ENCODE measurements at places on chromosomes 6 and 20. TPM values are rescaled to one million over a fixed set of nuclear protein-coding genes. Genes with fewer than 3 reads are reported as not detected.

Gene OPN5
- total RNA-seq = not detected

Gene IPCEF1
- total RNA-seq = 0.26 TPM

Gene AGER
- 0.50 TPM for total RNA-seq

Gene PERP
- 12.8 TPM for total RNA-seq

Gene FRMD1
- total RNA-seq = not detected

Gene C20orf141
- total RNA-seq = not detected

Gene ASIP
- total RNA-seq = not detected

Gene MTFR2
- 0.26 TPM for total RNA-seq

Gene PTP4A1
- total RNA-seq = 32.6 TPM

Gene OXT
- not detected for total RNA-seq

Data from fibroblast of lung (primary cell).